CD4-positive, alpha-beta T cell treated with Interleukin-1 beta for 1 hour (primary cell): ENCODE measurements at places on chromosomes 7 and 10.

- DNase-seq = peak; percentile 78
Observed at GRCh38 chr7:44633254-44634186, 27.1 kb downstream of the OGDH start.

DNA sequence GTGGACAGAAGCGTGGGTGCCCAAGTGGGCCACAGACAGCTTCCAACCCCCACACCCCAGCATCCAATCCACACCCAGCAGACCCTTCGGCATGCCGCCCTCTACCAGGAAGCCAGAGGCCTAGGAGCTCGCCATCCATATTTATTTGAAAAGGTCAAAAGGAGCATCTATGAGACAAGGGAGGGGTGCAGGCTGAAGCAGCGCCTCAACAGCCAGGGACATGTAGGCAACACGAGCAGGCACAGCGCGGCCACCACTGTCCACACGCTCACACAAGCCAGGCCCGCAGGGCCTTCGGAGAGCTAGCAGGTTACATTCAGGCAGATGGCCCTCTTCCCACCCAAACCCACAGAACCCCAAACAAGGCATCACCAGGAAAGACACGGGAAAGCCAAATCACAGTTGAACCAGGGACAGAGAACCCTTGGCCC lies 34.6 kb downstream of the PSAP start:
- DNase-seq = no peak

DNA sequence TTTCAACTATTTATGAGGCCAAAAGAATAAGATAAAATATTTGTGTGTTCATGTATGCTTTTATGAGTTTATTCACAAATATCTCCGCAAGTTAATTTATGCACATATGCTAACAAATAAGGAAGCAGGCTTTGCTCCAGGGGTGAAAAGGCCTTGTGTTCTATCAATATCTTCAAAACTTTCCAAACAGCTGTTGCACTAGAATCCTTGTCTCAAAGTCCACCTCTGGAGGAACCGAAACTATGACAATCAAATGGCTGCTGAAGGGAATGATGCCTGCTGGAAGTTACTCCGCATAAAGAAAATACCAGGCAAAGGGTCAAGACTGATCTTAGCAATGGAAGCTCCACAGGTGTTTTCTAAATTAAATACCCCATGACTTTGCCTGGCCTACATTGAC lies 145.0 kb upstream of the GHITM start:
- DNase-seq = no peak

DNA sequence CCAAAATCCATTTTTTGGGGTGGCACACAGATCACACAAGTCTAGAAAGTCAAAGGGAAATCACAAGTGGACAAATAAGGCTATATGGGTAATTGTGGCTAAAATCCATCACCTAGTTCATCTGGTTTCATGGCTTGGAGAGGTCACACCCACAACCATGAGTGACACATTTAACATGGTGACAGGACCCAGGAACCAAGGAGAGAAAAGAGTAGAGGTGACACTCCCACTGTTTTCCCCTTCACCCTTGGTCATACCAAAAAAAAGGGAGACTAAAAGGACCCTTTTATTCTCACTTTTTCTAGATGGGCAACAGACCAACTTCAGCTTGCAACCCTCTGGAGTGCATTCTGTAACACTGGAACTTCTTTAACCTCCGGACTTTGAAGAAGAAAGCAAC lies 46.2 kb upstream of the ZNF107 start:
- DNase-seq = no peak
